Pancreas (tissue), 10 donors: ENCODE measurements at places on chromosomes 2 and 18.

DNA sequence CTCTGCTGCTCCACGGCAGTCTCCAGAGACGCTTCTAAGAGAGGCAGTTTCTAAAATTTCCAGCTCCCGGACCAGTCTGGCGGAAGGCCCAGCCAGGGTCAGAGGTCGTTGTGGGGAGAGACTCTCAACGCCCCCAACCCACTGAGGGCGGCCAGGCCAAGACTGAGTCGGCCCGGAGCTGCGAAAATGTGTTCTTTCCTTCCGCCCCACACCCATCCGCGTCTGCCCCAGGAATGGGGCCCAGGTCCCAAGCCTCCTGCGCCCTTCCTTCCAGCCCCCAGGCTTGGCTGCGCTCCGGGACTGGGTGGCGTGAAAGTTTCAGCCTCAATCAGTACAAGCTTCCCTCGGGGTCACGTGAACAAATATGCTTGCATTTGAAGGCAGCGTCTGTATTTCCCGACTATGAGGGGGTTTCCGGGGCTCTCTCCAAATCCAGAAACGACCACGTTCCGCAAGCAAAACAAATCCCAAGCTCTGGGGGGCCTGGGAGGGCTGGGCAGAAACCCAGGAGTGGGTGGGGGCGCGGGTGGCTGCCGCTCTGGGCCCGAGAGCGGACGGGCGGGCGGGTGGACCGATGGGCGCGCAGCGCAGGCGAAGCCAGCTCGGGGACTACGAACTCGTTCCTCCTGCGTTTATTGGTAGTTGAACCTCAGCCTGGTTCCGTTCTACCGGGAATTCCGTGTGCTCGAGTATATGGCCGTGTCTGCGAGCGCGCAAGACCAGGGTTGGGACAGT is 3.3 kb downstream of the HOXD3 start:
- DNase-seq, result no peak

GRCh38 chr2:151853070-151853758 is 25.0 kb upstream of the ARL5A start:
- no peak for DNase-seq

GRCh38 chr2:217797165-217797564 is 205.6 kb downstream of the TNS1 start:
- DNase-seq, result no peak

DNA sequence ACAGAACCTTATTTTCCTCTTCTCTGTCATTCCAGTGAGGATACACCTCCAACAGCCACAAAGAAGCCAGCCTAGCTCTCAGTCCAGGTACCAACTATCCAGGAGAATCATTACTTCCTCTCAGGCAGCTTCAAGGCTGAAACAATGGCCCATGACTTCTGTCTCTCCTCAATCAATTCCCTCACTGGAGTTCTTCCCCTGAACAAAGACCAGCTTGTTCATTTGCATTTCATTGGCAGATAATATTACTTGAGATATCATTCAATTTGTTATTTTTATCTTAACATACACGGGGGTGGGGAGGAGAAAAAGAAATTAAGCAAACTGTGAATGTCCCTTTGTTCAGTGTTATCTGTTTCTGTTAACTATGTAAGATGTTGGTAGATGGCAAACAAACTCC is 44.0 kb downstream of the CCDC141 start:
- DNase-seq, result no peak

- no peak for DNase-seq
These were observed 593 bp upstream of the NRBP1 start for GRCh38 chr2:27427863-27428212.

DNA sequence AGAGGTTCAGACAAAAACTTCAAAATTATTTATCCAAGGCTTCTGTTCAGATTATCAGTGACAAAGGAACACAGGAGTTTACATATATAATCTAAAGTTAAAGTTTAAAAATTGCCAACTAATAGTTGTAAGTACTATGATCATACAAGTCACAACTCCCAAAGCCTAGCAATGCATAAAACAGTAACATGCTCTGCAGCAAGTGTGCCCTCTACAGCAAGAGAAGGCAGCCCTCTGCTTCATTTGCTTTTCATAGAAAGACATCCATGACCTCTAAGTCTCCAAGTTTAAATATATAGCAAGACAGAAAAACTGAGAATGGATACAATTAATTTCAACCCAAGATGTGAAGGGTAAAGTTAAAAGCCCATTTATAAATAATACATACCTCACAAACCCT is 13.3 kb downstream of the RAB1A start:
- DNase-seq, result no peak

- no peak for DNase-seq
These were observed 499.8 kb upstream of the MEIS1 start for GRCh38 chr2:65934992-65935629.

GRCh38 chr2:127039387-127040031 is 67.4 kb downstream of the BIN1 start:
- DNase-seq, result no peak

GRCh38 chr2:134402410-134402809 is 148.5 kb downstream of the MGAT5 start:
- no peak for DNase-seq

- DNase-seq, result no peak
These were observed 51.8 kb downstream of the PSD4 start for GRCh38 chr2:113225263-113226259.

DNA sequence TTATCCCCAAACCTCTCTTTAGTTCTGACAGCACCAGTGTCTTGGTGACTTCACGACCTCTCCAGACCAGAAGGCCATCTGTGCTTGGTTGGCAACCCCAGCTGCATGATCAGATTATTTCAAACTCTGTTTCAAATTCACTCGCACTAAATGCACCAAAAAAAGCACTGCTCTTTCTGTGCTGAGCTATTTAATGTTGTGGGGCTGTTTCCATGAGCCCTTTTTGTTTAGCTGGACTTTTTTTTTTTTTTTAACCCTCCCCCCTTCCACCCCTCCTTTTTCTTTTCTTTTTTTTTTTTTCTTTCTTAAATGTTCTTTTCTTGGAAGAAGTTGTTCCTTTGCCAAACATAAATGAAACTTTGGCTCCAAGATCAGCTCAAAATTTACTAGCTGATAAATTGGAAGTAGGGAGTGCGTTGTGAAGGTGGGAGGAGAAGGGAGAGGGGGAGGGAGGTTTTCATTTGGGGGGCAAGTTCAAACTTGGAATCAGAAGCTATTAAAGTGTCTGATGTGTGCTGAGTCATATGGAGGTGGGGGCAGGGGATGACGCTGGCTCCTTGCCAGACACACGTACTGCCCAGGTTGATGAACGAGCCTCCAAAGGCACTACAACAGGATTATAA is 543.0 kb upstream of the TNP1 start:
- DNase-seq, result no peak

- no peak for DNase-seq
These were observed 109.5 kb downstream of the SP3 start for GRCh38 chr2:173855661-173856060.

GRCh38 chr2:12254280-12254860 is 462.4 kb upstream of the TRIB2 start:
- no peak for DNase-seq

DNA sequence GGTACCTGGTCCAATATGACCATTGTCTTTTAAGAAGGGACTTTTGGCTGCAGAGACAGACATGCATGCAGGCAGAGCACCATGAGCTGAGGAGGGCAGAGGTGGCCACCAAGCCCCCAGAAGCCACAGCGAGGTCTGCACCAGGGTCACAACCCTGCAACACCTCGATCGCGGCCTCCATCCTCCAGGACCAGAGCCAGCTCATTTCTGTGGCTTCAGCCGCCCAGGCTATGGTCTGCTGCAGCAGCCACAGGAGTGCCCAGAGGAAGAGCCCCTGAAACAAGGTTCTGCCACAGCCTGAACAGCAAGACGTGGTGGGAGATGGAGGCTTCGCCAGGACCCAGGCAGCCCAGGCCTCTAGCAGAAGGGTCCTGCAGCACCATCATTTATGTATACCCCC is 53.9 kb downstream of the ANKMY1 start:
- DNase-seq, result peak; percentile 32
